ENCODE measurements at places on chromosomes 16 and 17.

DNA sequence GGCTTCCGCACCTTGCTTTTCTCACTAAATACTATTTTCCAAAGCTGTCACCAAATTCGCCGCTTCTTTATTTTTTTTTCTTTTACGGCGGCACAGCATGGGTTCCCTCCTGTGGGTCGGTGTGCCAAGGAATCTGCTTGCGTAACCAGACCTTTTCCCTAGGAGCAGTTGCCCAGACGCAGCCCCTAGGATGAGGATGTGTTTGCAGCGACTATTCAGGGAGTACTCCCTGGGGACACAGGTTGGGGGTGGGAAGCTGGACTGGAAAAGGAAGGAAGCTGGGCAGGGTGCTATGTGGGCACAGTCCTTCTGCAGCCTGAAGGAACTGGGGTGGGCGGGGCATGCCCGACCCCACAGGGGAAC is 49.0 kb upstream of the ZCCHC14 start:
- no peak for DNase-seq

DNA sequence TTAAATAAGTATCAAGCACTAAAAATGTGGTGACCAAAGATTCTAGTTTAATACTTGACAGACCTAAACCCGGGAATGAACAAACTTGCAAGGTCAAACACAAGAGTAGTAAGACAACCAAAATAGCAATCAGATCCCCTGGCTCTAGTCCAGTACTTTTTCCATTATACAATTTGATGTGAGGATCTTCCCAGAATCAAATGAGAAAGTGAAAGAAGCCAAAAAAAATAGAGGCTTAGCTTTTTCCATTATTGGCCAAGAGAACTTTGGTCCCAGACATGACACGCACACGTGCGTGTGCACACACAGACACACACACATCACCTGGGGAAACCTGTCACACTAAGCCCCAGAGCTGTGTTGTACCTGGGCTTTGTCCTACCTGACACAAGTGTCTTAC is 300.6 kb upstream of the CDH5 start:
- DNase-seq: no peak

GRCh38 chr17:75288770-75289114 is 491 bp downstream of the SLC25A19 start:
- peak; percentile 40 for DNase-seq

DNA sequence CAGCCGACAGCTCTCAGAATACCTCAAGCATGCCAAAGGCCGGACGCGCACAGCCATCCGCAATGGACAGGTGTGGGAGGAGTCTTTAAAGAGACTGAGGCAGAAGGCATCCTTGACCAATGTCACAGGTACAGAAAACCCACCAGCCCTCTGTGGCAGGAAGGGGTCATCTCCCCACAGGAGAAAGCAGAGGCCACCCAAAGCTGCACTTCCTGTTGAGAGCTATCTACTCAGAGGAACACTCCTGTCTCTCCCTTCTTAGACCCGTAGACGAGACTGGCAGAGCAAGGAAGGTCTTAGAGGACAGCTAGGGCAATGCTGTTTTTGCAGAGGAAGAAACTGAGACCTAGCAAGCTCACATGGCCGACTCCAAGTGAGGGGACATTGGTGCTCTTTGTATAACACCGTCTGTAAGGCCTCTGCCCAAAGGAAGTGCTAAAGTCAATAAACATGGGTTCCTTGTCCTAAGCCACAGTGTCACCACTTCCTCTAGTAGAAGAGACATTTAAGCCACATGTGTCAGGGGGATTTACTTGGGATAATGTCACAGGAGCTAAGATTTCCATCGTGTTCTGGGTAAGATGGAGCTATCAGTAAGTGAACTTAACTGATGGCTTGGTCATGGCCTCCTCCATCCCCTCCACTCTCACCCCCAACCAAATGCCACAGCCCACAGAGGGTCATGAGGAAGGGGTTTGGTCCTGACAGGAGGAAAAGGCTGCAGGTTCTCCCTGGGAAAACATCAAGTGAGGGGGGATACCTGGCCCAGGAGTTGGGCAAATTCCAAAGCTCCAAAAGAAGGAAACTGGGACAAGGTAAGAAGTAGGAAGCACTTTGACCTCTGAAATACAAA is 9.4 kb downstream of the LPO start:
- DNase-seq: no peak

GRCh38 chr16:4507588-4508345 is 30.8 kb downstream of the CDIP1 start:
- DNase-seq: no peak

DNA sequence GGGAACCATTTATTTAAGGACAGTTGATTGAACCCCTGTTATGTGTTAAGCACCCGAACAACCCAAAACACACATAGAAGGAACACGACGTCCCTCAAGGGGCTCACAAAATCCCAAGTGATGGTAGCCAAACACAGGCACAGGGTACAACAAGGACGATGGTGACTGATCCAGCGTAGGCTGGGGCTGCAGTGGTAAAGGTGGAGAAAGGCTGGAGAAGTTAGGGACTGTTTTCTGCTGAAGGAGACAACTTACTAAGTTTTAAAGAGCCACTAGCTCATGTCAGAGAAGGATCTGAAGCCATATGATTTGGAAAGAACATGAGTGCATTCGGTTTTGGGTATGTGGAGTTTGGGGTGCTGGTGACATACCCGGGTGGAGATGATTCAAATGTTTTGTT is 229.6 kb upstream of the TNRC6C start:
- no peak for DNase-seq

GRCh38 chr17:50274142-50274896 is at the start of gene TMEM92:
Gene TMEM92, plus strand, starts transcription at chr17:50274466. Its CDS starts 36 bp downstream, at chr17:50274502.
- peak; percentile 77 for DNase-seq

DNA sequence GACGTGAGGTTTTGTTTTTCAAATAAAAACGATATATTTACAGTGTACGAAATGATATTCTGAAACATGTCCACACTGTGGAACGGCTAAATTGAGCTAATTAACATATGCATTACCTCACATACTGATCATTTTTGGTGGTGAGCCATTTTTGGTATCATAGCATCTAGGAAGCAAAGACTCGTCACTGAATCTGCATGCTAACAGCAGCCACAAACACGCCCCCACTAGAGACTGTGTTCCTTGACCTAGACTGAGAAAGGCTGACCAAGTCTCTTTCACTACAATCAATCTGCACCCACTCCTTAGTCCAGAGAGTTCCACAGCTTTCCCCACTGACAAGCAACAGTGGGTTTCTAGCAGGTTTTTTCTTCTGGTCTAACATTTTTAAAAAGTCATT is 29.5 kb downstream of the NPLOC4 start:
- no peak for DNase-seq

DNA sequence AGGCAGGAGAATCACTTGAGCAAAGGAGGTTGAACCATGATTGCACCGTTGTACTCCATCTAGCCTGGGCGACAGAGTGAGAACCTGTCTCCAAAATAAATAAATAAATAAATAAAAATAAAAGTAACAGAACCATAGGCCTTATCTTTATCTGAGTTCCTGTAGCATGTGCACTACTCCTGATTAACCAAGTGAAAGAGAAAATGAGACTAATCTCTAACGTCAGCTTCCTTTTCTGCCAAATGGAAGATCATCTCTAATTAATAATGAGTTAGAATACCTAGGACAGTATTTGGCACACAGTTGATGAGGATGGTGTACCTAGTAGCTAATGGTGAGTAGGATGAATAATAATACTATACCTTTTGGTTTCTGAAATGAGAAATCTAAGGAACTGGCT is 520.4 kb downstream of the WWOX start:
- DNase-seq: no peak

DNA sequence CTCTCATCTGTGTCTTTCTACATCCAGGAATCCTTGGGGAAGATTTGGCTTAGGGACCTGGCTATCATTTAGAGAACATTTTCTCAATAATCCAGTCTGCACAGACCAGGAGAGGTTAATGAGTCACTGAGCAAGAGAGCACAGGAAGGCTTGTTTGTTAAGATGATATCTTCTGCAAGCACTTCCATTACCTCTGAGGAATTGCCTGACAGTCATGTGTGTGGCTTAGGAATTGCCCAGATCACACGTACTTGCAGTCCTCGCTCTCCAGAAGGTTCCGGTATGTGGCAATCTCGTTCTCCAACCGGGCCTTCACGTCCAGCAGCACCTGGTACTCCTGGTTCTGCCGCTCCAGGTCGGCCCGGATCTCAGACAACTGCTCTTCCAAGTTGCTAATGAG is 3.3 kb downstream of the KRT37 start:
- peak; percentile 92 for DNase-seq

- peak; percentile 19 for DNase-seq
These were observed 69.4 kb upstream of the NKD1 start for GRCh38 chr16:50478773-50479149.

DNA sequence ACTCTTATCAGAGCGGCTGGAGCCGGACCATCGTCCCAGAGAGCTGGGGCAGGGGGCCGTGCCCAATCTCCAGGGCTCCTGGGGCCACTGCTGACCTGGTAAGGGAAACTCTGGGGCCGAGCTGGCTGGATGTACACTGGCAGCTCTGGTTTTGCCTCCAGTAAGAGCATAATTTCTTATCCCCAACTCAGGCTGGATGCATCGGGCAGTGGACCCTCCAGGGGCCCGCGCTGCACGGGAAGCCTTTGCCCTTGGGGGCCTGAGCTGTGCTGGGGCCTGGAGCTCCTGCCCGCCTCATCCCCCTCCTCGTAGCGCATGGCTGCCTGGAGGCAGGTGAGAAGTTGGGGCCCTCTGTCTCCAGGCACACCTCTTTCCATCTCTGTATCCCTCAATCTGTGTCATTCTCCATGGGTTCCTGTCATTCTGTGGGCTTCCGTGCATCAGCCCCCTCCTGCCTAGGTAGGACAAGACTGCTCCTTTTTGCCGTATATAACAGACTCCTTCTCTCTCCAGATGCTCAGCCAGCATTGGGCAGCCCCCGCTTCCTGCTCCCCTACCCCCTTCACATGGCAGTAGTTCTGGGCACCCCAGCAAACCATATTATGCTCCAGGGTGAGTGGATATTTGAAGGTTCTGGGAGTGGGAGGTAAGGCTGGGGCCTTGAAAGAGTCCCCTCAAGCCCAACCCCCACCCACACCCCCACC is 9.4 kb upstream of the TMEM88 start:
- DNase-seq: no peak

GRCh38 chr16:76157629-76158028 is 119.6 kb upstream of the CNTNAP4 start:
- DNase-seq: no peak

DNA sequence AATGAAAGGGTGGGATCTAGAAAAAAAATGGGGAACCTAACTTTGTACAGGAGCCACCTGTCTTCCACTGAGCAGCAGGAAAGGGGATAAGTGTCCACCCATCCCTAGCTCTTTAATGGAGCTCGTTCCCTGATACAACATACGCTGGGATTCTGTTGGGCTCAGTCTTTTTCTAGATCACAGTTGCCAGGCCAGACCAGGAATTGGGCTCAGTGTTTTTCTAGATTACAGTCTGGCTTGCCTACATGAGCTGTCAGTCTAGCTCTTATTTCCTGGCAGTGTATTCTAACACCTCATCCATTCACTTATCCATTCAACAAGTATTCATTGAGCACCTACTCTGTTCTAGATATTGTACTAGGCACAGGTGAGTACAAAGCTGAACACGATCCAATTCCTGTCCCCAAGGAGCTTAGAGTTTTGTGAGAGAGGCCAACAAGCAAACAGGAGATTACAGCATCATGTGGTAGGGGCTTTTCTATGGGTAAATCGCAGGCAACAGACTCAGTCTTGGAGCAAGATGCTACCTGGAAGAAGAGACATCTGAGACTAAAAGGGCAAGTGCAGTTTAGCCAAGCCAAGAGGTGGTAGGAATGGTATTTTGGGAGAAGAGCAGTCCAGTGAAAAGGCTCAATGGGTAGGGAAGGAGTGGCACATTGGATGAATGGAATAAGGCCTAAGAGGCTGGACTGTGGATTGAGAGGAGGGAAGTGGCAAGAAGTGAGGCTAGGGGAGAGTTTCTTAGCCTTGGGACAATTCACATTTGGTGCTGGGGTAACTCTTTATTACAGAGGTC is 138.0 kb upstream of the HS3ST2 start:
- DNase-seq: no peak

DNA sequence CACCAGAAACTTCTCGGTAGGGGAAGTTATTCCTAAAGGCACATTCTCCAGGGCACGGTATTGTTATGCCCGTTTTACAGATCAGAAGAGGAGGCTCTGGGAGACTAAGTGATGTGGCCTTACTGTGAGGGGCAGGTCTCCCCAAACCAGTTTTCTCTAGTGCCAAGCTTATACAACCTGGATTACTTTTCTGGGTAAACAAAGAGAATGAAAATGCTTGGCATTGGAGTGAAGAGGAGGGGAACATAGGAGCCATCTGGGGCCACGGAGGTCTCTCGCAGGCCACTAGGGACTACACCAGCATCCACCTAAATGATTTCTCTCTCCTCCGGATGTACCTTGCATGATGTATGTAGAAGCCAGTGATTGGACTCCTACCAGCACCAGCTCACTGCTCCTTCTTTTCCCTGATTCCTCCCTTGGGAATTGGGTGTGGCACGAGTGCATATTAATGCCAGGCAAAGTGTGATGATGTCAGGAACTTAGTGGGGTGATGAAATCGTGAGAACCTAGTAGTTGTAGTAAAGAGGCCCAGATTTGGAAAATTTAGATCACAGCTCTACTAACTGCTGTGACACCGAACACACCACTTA is 674 bp downstream of the TOM1L1 start:
- DNase-seq: peak; percentile 94

DNA sequence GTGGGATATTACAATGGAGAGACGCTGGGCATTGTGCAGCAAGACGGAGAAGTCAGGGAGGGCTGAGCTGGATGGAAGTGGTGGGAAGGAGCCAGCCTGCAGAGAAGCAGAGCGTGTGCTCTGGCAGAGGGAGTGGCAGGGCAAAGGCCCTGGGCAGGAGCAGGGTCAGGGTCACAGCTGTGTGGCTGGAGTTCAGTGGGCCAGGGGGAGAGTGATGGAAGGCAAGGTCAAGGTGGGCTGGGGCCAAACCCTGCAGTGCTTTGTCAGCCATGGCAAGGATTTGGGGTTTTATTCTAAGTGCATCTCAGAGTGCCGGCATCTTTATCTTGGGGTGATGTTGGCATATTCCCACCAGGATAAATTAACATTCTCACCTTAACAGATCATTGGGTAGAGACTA is 31.9 kb upstream of the C16orf78 start:
- DNase-seq: no peak

- no peak for DNase-seq
These were observed 887 bp upstream of the EVI2B start for GRCh38 chr17:31314782-31315100.

DNA sequence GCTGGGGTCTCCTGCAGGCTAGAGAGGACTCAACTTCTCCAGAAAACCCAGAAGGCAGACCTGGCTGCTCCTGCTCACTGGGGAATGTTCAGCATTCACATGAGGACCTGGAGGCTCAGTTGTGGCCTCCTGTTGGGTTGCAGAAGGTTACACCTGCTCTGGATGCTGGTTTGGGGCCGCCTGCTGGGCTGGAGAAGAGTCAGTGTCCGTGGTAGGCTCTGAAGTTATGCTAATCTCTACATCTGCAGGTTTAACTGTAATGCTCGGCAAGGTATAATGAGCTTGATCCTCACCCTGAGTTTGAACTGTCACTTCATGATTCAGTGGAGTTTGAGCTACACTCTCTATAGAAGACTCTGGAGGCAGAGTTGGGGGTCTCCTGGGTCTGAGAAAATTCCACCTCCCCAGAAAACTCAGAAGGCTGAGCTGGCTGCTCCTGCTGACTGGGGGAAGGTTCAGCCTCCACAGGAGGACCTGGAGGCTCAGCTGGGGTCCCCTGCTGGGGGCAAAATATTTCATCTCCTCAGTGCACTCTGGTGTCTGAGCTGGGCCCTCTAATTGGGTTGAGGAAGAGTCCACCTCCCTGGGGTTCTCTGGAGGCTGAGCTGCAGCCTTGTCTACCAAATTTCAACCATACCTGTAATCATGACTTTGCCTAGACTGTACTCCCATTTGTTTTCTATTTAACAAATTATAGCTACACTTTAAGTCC is 23.5 kb downstream of the RDM1 start:
- no peak for DNase-seq

GRCh38 chr17:17408236-17408794 is 68.5 kb upstream of the MED9 start:
- DNase-seq: peak; percentile 67
